Esophagus squamous epithelium (tissue), 5 donors: ENCODE measurements at places on chromosomes 16 and 17.

- DNase-seq = no peak
Measured at GRCh38 chr17:27241346-27241946, 52.5 kb upstream of the WSB1 start.

DNA sequence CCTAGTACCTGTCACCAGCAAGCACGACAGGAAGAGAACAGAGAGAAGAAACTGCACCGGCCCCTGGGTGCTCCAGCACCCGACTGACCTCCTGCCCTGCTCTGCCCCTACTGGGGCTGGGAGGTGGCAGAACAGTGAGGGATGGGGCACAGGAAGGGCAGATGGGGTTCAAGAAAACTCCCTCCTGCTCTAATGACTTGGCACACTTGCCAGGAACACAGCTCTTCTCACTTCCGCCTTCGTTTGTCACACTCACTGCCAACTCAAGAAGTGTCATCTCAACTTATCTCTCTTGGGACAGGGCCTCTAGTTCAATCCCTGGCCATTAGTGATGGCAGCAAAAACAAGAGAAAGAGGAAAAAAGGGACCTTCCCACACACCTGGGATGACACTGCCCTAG is 42.7 kb upstream of the ICAM2 start:
- no peak for DNase-seq

DNA sequence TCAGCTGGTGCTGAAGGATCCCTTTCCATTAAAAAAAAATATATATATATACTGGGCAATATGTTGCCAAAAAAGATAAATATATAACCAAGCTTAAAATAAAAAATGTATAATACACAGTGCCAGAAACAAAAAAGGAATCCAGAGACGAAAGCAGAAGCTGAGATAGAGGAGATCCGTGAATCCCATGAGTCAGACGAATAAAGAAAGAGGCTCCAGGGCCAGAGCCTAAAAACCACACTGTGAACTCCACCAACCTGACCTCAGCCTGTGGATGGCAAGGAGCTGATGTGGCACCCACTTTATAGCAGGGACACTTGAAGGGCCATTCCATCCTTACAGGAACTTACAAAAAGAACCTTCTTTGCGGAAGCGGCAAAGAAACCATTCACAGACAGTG is 34.8 kb downstream of the PITPNM3 start:
- no peak for DNase-seq

GRCh38 chr16:79532785-79533184 is 67.8 kb downstream of the MAF start:
- no peak for DNase-seq

DNA sequence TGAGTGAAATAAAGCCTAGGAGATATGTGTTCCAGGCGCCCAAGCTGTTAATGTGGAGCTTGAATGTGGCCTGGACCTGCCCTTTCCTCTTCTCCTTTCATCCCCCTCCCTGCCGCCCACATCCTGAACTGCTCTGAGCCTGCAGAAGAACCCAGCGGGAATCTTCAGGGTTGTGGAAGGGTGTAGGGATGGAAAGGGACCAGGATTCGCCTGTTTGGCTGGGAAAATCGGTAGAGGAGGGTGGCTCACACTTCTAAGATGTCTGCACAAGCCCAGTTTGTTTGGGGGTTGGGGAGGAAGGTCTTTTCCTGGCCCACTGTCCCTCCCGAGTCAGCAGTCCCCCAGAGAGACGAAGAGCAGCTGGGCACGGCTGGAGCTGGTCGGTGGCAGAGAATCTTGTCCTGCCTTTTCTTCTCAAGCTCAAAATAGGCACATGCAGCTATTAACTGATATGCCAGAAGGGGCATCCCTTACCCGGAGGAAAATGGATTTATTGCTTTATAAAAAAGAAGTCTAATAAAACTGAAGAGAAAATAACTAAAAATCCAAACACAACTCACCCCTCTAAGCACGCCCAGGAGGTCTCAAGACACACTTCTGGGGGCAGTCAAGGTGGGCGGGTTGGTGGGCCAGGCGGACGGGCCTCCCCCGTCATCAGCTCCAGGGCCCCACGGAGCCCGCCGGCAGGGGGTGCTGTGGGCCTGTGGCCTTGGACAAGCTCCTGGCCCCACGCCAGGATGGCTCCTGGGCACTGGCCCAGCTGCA is 11.5 kb upstream of the PITPNA start:
- no peak for DNase-seq

DNA sequence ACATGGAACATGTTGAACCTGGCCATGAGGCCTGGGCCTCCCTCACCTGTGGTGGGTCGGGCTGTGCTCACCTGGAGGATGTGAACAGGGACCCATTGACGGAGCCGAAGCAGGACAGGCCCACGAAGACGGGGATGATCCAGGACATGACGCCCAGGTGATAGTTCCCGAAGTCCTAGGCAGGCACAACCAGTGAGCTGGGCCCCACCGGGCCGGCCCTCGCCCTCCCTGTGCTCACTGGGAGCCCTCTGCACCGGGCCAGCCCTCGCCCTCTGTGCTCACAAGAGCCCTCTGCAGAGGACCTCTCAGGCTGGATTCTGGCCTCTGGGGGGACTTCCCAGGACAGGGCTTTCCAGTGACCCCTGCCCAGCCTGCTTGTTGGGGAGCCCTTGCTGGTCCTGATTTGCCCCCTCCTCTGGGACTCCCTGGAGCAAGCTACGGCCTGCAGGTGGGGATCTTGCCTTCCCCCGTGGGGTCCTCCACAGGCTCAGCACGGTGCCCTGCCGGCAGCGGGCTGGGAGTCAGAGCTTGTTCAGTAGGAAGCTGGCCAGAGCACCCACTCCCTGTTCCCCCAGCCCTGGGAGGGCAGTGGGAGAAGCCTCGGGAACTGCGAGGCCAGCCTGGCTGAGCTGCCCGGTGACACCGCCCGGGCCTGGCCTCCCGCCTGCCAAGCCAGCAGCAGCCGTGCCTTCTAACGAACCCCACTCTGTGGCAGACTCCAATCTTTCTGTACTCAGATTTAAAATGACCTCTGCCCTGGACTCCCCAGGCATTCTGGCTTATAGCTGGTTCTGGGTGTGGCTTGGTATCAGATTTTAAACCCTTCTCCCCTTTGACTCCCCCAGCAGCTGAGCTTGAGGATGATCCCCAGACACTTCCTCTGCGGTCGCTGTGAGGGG is 30.4 kb downstream of the SLC7A5 start:
- DNase-seq = no peak

GRCh38 chr16:89906140-89907025 is 12.3 kb upstream of the MC1R start:
- DNase-seq = no peak

DNA sequence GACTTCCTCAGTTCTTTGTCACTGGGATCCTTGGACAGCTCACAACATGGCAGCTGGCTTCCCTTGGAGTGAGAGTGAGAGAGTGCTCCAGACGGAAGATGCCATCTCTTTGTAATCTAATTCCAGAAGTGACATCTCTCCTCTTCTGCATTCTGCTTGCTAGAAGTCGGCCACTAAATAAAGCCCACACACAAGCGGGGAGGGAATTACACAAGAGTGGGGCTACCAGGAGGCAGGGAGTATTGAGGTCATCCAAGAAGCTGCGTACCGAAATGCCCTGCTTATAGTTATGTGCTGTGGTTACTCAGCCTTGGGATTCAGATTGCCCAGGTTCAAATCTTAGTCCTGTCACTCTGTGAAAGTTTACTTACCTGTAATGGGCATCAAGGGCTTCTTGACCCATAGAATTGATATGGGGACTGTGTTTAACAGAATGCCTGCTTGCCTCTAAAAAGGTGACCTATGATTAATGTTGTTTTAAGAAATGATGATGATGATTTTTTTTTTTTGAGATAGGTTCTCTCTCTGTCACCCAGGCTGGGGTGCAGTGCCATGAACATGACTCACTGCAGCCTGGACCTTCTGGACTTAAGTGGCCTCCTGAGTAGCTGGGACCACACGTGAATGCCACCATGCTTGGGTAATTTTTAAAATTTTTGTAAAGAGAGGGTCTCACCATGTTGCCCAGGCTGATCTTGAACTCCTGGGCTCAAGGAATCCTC is 120.9 kb upstream of the HS3ST2 start:
- DNase-seq = no peak

- no peak for DNase-seq
Measured at GRCh38 chr17:33322063-33322462, 29.0 kb upstream of the ASIC2 start.

DNA sequence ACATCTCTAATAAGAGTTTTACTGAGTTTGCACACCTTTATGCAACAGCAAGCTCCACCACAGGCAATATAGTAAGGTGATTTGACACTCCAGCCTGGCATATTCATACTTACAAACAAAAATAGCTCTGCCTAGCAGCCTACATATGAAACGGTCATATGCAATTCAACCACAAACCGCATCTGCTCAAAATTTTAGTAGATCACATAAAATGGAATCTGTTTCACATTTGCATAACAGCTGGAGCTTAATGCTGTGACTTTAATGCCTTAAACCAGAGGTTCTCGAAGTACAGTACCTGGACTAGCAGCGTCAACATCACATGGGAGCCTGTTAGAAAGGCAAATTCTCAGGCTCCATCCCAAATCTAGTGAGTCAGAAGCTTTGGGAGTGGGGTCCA is 578.4 kb downstream of the CDH11 start:
- DNase-seq = no peak

DNA sequence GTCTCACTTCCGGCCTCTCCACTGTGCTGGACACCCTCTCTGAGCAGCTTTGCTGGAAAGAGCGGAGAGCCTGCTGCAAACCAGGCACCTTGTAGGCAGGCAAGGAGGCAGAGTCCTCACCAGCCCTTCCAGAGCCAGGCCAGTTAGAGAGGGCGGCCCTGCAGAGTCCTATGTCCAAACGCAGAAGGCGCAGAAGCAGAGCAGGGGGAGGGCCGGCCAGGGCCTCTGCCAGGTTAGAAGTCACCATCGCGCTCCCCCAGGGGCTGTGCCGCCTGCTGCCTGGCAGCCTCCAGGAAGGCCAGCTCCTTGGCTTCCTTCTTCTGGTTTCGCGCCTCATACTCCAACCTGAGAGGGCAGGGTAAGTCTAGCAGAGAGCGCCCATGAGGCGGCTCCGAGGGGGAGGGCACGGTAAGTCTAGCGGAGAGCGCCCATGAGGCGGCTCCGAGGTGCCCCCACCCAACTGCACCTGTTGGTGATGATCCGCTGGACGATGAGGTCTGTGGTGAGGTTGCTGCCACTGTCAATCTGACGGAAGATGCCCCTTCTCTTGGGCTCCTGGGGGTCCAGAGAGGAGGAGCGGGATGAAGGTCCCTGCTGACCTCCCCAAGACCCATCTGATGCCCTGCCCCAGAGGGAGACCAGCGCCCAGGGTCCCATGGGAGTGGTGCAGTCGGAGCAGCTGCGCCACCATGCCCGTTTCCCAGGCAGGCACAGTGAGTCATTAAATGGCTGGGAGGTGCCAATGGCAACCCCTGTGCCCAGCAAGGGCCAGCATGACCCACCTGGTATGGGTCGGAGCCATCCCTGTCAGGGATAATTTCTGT is 2.8 kb downstream of the NPB start:
- no peak for DNase-seq

DNA sequence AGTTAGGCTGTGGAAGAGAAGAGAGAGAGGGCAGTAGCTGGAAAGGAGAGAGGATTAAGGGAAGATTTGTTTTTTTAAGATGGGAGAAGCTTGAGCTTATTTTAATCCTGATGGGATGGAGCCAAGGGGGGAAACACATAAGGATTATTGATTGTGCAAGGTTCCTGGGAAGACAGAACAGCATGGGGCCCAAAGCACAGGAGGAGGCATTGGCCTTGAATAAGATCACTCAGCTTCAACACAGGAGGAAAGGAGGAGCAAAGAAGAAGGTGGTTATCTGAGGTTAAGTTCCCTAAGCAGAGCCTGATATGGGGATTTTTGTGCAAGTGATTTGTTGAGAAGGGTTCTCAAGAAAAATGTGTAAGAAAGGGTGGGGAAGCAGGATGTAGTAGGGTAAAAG is 169.8 kb downstream of the ABCC12 start:
- DNase-seq = no peak

DNA sequence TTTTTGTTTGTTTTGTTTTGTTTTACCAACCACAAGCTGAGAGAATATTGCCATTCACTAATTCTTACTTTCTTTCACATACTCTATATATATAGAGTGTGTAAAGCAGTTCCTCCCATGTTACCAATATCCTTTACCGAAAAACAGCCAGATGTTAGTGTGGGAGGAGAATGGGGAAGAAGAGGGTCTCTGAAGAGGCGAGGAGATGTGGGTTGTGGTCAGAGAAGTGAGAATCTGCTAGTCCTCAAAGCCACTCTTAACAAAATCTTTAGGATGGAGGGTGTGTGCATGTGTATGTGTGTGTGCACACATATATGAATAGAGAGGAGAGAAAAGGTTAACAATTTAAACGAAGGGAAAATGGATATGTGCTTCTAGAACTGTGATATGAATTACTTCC is 80.6 kb downstream of the TUBD1 start:
- no peak for DNase-seq

- DNase-seq = no peak
Measured at GRCh38 chr16:85458968-85459367, 154.2 kb upstream of the GSE1 start.

DNA sequence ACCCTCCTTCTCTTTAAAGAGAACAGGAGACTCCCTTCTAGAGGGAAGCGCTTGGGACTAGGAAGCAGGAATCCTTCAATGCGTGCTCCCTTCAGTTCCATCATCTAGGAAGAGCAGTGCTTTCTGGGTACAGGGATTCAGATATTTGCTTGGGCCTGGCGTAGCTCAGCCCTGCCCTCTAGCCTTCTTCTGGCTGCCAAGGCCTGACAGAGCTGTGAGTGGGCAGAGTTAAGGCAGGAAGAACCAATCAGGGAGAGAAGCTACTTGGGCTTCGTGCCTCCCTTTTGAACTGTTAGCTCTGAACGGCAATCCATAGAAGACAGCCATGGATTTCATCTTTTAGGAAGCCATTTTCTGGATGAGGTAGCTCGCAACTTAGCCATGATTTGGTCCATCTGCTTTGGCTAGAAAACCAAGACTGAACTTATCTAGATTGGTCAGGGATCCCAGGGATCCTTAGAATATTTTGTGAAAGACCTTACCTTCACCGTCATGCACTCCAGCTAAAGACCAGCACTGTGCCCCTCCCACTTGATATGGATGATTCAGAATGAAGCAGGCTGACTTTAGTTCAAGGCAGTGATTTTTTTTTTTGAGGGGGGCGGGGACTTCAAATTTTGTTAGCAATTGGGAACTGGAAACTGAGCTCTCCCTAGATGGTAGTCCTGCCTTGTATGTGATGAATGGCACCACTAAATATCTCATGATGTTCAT is 2.5 kb upstream of the CORO6 start:
- DNase-seq = no peak
